ENCODE measurements at places on chromosomes 16 and 17.

GRCh38 chr17:67491009-67491680, 114.1 kb downstream of the PITPNC1 start:
- DNase-seq: peak; percentile 73

GRCh38 chr17:77435272-77436057, 294.7 kb downstream of the SEC14L1 start:
- peak; percentile 70 for DNase-seq

GRCh38 chr16:77894162-77894561, 105.8 kb downstream of the VAT1L start:
- no peak for DNase-seq

GRCh38 chr16:51418258-51418657, 267.2 kb upstream of the SALL1 start:
- no peak for DNase-seq

GRCh38 chr17:73973586-73974409, 229.7 kb upstream of the RPL38 start:
- DNase-seq: no peak

DNA sequence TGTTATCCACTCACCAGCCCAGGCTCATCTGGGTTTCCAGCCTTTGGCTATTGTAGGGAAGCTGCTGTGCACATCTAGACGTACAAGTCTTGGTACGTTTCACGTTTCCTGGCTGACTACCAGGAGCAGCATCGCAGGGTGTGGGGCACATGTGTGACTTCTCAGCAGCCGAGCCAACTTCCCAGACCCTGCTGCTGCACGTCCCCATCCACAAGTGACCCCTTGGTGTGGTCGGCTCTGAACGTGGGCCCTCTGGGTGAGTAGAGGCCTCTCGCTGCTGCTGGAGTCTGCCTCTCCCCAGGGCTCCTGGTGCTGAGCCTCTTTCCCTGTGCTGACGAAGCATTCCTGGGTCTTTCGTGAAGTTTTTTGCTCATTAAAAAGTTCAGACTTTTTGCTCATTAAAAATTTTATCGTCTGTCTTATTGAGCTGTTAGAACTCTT, 70.2 kb upstream of the ZNF750 start:
- no peak for DNase-seq

- DNase-seq: no peak
These were observed 143.8 kb downstream of the C16orf95 start for GRCh38 chr16:87173294-87173893.
